ENCODE measurements at places on chromosomes 12 and 14.
A peak's percentile ranks its signal among the peaks of the same experiment; 100 is the strongest.

DNA sequence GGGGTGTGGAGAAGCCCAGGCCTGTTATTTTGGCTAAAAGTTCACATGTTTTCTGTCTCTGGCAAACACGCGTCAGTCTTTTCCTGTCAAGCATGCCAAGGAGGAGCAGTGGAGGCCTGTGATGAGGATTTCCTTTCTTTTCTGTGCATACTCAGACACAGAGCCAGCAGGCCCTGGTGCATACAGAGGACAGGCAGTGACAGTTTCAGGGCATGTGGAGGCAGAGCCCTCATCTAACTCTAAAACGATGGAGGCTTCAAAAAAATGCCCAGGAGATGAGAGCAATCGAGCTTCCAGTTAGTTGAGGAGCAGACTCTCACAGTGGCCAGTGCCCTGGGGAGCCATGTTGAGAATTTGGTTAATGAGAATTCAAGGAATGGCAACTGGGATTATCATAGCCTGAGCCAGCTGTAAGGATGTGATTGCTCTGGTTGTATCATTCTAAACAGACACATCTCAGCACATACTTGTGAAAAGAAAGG lies 66.5 kb downstream of the TRAFD1 start:
- no peak for DNase-seq

DNA sequence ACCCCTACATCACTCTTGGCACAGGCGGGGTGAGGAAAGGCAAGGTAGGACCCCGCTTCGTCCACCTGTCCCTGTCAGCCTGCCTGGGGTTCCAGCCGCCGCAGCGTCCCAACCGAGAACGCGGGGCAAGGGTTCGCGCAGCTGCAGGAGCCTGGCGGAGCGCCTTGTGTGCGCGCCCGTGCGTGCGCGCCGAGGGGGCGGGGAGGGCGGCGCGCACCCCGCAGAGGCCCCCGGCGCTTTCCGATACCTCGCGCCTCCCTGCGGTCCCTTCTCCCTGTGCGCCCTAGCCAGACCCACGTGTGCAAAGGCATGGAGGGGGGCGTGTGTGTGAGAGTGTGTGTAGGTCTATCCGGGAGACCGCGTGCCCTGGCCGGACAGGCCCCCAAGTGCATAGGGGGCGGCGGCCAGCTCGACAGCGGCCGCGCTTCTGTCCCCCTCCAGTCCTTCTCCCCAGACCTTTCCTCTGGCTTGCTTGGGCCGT lies 122.4 kb downstream of the TSPAN9 start:
- DNase-seq: no peak

DNA sequence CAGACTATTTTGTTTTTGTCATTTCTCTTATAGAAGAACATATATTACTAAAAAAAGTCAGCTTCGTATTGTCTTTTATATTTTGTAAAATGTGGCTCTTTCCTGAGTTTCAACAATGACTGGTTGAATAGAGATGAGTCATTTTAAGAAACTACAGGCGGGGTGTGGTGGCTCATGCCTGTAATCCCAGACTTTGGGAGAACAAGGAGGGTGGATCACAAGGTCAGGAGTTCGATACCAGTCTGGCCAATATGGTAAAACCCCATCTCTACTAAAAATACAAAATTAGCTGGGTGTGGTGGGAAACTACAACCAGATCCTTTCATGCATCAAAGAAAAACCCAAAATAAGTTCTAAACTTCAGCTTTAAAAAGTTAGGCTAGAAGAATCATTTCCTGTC lies 28.8 kb downstream of the HECTD4 start:
- DNase-seq: no peak

DNA sequence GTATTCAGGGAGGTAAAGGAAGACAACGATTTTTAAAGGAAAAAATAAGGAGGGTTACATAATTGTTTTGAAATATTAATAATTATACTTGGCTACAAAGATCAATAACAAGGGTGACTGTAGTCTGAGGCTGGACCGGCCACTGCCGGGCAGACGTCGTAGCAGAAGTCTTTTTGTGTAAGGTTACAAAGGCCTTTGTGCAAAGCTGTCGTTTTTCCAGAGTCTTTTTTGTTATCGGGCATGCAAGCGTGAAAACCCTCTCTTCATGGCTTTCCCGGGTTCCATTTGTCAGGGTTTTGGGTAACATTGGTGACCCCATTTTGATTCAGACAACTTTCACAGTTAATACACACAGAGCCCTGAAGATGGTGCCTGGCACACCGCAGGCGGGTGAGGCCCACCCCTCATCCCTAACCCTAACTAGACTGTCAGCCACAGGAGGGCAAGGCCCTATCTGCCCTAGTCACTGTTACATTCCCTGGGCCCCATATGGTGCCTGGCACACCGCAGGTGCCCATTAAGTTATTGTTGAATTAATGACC lies 31.3 kb downstream of the RILPL1 start:
- DNase-seq: no peak

DNA sequence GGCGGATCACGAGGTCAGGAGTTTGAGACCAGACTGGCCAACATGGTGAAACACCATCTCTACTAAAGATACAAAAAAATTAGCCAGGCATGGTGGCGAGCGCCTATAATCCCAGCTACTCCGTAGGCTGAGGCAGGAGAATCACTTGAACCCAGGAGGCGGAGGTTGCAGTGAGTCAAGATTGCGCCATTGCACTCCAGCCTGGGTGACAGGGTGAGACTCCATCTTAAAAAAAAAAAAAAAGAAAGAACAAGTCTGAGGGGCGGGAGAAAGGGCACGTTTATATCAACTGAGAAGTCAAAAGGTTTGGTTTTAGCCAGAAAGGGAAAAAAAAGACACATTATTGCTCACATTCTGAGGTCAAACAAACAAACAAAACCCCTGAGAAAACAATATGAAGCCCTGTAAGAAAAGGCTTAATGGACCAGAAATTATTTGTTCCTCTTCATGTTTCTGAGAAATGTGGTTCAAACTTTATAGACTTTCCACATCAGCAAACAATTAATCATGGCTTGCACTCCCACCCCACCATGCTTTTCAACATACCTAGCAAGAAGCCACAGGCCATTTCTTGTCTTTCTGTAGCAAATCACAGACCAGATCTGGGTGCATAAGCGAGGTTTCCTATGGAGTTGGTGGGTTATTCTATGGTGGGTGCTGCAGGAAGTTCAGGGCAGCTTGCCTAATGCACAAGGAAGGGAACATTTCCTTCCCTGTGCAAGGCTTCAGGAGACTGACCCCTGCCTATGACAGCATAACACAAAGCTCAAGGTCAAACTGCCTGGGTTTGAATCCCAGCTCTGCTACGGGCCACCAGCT lies 80.1 kb downstream of the SSPN start:
- no peak for DNase-seq

- DNase-seq: peak; percentile 65
Observed at GRCh38 chr12:6828781-6829535, 751 bp downstream of the P3H3 start.

- peak; percentile 30 for DNase-seq
Observed at GRCh38 chr12:110355073-110355472, 48.4 kb downstream of the ANAPC7 start.

DNA sequence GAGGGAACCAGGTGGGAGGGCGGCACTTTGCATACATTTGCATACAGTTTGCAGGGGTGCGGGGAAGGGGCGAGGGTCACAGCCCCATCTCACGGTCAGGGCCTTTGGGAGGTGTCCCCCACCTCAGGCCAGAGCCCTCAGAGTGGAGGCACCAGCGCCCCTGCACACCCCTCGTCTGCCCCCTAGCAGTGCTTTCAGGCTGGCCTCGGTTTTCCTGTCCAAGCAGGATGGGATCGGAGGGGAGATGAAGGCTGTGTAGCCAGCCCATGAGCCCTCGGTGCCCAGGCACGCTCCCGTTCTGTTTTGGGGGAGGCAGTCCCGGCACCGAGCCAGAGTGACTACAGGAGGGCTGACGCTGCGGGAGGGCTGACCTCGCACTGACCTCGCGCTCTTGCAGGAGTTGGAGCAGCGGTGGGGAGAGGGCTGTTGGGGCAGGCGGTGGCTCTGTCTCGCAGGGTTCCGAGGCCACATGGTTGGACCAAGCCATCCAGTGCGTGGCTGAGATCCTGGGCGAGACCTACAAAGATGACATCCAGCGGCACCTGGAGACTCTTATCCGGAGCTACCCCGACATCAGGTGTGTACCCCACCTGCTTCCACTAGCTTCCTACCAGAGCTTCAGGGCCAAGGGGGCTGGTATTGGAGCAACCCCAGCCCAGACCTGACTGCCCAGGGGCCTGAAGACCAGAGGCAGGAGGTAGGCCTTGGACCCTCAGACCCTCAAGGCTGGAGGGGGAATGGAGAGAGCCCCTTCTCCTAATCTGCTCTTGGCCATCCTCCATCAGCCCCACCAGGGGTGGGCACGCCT lies 13.6 kb downstream of the EXOC3L4 start:
- no peak for DNase-seq

- DNase-seq: no peak
Observed at GRCh38 chr12:118520214-118521035, 144.1 kb downstream of the SUDS3 start.

DNA sequence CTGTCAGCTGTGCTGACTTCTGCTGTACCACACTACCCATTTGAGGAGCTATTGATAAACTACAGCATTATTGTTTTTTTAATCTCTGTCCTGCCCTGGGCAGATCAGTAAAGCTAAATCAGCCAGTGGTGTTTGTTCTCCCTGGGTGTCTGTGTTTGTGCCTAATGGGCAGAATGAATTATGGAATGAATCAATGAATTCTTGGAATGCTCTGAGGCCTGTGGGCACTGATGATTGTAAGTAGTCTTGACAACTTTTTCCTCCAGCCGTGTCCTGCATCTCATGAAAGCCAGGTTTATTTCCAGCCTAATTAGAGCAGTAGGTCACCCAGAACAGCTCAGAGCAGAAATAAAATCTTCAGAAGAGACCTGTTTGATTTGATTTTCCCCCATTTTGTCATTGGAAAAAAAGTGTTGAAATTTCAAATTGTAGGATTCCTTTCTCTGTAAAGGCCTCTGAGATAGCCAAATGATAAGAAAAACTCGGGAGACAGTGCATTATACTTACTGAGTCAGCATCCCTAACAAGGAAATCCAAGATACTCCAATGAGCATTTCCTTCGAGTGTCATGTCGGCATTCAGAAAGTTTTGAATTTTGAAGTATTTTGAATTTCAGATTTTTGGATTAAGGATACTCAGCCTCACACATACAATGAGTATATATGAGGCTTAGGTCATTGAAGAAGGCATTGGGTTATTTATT lies 19.4 kb upstream of the EVL start:
- DNase-seq: no peak

DNA sequence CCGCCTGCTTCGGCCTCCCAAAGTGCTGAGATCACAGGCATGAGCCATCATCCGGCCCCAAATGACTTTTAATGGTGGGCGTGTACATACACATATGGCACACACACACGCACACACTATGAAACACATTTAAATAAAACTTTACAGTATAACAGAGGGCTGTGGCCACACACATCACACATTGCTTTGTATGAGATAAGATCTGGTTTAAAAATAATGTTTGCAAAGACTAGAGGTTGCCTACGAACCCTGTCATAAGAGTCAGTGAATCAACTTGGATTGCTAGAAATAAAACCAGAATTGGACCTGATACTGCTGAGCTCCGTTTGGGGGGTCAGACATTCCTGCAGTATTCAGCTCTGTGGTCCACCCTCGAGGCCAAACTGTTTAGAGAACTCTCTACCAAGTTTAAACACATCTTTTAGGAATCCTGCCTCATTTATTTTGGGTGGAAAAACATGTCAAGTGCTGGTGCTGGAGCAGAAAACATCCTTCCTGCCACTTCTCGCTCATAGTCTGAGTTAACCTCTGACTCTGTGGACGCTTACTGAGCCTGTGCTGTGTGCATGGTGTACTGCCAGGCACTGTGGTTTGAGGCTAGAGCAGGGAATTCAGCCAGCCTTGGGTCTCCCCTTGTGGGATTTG lies 47.8 kb upstream of the EML1 start:
- no peak for DNase-seq

GRCh38 chr14:37594971-37595808 lies at the start of the genes FOXA1 and TTC6:
Gene FOXA1, minus strand, starts transcription at chr14:37595249. Its CDS starts 277 bp downstream, at chr14:37594972.
Gene TTC6, plus strand, starts transcription at chr14:37595629. Its CDS starts 26,436 bp downstream, at chr14:37622065.
- DNase-seq: peak; percentile 71

DNA sequence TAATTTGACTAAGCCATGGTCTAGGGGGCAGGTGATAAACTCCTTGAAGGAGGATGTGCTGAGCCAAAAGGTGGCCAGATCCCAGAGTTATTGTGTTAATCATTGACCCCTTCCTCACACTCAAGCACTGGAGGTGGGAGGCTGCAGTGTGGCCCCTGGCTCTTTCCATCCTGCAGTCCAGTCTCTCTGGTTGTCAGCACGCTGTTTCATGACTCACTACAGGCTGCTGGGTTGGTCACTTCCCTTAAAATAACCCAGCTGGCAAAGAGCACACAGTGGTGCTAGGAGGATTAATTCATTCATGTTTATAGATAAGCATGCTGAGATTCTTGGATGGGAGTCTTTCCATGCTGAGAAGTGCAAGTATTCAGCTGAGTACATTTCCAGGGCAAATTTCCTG lies 228.9 kb downstream of the ANO2 start:
- no peak for DNase-seq

DNA sequence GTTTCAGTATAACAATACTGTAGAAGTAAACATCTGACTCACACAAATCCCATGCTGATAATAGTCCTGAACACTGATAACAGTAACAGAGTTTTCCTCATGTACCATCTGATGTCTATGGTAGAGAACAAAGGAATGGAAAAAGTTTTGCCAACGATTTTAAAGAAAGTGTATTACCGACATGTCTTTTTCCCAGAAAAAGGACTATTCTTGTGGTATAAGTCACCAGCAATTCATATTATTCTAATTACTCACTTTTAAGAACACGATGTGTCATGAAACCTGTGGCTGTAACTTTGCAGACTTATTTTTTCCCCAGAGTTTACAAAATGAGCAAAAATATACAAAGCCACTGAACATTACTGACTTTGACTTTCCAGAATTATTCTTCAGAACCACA lies 40.1 kb upstream of the DCN start:
- DNase-seq: no peak

GRCh38 chr14:95469134-95469481 lies 47.3 kb downstream of the SYNE3 start:
- DNase-seq: no peak

DNA sequence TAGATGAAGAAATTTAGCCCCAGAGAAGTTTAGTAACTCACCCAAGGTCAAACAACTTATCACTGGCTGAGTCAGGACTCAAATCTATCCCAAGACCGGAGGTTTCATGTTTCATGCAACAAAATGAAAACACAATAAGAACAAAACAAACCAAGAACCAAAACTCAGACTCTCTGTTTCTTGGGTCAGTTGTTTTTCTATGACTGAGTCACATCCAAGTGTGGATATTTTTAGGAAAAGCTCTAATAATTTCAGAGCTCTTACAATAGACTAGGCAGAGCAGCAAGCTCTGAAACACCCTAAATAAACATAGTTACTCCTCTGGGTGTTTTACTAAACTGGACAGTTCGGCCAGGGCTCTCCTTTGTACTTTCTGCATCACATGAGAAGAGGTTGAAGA lies 87.6 kb upstream of the PRB2 start:
- no peak for DNase-seq

- DNase-seq: no peak
Observed at GRCh38 chr14:31842899-31843298, 234.2 kb upstream of the ARHGAP5 start.

- no peak for DNase-seq
Observed at GRCh38 chr14:92632546-92633273, 115.7 kb downstream of the LGMN start.

DNA sequence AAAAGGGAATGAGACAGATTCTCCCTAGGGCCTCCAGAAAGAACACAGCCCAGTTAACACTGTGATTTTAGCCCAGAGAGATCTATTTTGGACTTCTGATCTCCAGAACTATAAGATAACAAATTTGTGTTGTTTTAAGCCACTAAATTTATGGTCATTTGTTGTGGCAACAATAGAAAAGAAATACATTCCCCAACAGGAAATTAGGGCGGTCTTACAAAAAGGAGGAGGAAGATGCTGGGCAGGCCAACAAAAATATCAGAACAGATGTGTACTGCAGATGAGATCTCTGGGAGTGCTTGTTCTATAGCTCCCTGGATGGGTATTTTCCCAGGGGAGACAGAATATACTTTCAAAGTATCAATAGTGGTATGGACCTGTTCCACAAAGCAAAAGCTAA lies 32.0 kb upstream of the SOCS2 start:
- DNase-seq: no peak

All from SW480 (cell line).